Left colon (tissue), 2 donors: ENCODE measurements at places on chromosomes 4 and X. TPM values are rescaled to one million over a fixed set of nuclear protein-coding genes. Genes with fewer than 3 reads are reported as not detected.

The EGFL6 gene
- total RNA-seq: 0.11 TPM

The STATH gene
- not detected for total RNA-seq

The TMPRSS11D gene
- total RNA-seq: not detected

The SEC24B gene
- total RNA-seq: 33.9 TPM
